ENCODE measurements at places on chromosomes 3 and 15. TPM values are rescaled to one million over a fixed set of nuclear protein-coding genes. Genes with fewer than 3 reads are reported as not detected.

NAALADL2 gene
- 15.6 TPM for total RNA-seq

ABHD17C gene
- 8.0 TPM for total RNA-seq

SLTM gene
- total RNA-seq, result 116 TPM

KIF7 gene
- 5.6 TPM for total RNA-seq

POPDC2 gene
- 5.7 TPM for total RNA-seq

LMAN1L gene
- 4.3 TPM for total RNA-seq

TICRR gene
- 7.7 TPM for total RNA-seq

IQCF5 gene
- total RNA-seq, result 34.3 TPM

ABTB1 gene
- 39.1 TPM for total RNA-seq

CD96 gene
- 0.16 TPM for total RNA-seq

WDR93 gene
- 8.1 TPM for total RNA-seq

ARHGEF26 gene
- 33.0 TPM for total RNA-seq

RARRES1 gene
- total RNA-seq, result 0.24 TPM

CPNE9 gene
- 1.4 TPM for total RNA-seq

LRRC34 gene
- total RNA-seq, result 9.4 TPM

FMN1 gene
- total RNA-seq, result 53.7 TPM

Data from testis (tissue), 5 donors.